ENCODE measurements at places on chromosomes 3 and 15.

DNA sequence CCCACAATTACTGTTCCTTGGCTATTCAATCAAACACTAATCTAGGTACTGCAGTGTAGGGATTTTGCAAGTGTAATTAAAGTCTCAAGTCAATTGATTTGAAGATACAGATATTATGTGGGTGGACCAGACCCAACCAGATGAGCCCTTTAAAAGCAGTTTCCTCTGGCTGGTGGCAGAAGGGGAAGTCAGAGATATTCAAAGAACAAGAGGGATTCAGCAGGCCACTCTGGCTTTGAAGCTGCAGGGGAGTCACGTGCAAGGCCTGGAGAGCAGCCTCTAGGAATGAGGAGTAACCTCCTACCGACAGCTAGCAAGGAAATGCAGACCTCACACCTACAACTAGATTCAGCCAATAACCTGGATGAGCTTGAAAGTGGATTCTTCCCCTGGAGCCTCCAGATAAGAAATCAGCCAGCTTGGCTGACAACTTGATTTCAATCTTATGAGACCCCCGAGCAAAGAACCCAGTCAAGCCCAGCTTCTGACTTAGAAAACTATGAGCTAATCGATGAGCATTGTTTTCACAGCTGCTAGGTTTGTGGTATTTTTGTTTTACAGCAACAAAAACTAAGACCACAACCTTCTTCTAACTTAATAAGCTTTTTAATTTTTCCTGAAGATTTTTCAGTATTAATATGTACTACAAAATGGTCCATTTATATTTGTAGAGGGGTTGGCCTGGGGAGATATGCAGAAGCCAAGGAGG, 13.4 kb downstream of the HACD2 start:
- no peak for DNase-seq

GRCh38 chr3:63015614-63016309, 140.5 kb upstream of the CADPS start:
- peak; percentile 5 for DNase-seq

DNA sequence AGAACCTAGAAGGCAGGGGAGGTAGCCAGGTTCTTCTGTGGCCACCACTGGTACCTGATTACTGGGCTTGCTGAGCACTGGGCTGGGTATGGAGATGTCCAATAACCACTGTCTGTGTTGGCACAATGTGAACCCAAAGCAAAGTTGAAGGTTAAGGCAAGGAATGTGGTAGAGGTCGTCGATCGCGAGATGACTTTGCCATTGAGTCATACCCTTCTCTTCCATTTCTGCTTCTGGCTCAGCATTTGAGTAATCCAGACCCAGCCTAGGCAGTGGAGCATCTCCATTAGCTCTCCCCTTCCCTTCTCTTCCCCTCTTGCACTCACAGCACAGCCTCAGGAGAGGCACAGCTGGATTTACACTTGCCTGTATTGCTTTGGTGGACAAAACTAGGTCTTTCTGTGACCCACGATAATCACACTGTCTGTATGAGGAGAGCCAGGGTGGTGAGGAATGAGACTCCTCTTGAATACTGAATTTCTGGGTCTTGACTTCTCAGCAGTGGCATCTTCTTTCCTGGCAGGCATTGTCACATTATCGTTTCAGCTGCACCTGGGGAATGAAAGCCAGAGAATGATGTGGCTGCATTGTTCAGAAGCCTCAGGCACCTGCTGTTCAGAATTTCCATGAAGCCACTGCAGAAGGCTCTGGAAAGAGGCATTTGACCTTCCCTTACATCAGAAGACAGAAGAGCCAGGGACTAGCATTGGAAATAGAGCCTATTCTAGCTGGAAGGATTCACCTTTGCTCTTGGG, 272.6 kb downstream of the PDCD6IP start:
- DNase-seq, result no peak

- no peak for DNase-seq
Observed at GRCh38 chr3:23863060-23863459, 53.7 kb downstream of the NKIRAS1 start.

GRCh38 chr15:58992181-58992580, 4.7 kb downstream of the RNF111 start:
- DNase-seq, result no peak
